ENCODE measurements at places on chromosomes 3 and 15.

- DNase-seq: no peak
Observed at GRCh38 chr3:45139372-45140140, 6.6 kb downstream of the CDCP1 start.

DNA sequence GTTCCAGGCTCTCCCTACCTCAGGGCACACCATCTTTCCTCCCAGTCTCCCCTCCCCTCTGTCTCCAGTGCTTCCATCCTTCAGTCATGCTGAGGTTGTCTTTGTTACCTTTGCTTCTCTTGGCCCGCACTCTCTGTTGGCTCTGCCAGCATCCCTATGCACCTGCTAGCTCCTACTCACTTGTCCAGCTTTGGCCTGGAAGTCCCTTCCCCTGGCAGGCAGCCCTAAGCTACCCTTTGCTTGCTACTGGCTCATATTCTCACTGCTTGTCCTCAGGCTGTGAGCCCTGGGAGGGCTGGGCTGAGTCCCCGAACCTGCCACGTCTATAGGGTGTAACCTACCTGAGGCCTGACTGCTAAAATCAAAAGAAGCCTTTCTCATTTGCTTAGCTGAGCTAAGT is 122.7 kb downstream of the PGPEP1L start:
- no peak for DNase-seq

DNA sequence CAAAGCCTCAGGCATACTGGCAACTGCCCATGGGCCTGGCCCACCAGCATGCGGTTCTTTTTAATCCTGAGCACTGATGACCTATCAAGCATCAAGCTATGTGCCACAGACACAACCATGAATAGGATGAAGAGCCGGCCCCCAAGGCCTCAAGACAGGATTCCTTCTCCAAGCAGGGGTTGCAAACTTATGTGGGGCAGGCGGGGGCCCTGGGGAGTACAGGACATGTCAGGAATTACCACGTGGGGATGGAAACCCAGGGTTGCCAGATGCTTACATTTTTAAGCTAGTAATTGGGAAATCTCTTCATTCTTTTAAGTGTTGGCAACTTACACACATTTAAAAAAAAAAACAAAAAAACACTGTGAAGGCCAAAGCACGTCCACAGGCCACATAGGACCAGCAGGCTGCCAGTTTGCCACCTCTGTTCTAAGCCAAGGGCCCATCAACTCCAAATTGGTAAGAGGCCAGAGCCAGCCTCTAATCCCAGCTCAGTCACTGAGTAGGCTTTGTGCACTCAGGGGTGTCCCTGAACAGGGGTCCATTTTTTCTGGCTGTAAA is 32.8 kb downstream of the BDH1 start:
- DNase-seq: no peak

DNA sequence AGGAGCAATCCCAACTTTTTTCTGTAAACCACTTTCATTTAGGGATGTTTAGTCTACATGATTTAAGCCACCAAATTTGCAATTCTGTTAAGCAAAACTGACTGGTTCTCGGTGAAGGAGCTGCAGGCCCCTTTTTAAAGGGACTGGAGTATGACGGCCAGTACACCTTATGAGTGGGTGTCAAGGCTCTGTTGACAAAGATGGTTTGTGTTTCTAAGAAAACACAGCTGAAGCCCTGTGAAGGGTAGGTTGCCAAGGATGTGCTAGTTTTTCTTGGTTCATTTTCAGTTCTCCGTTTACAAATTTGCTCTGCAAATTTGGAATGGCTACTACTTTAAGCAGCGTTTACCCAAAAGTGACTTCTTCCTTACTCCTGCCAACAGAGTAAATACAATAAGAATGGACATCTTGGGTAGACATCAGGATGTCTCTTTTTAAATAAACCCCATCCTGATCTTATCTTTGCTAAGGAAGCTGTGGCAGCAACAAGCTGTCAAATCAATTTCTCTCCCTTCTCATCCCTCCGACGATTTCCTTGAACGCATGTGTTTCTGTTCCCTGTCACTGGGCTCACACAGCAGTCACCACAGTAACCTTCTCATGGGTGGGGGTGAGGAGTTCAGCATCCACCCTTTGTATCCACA is 58.2 kb upstream of the CMTM8 start:
- DNase-seq: no peak

DNA sequence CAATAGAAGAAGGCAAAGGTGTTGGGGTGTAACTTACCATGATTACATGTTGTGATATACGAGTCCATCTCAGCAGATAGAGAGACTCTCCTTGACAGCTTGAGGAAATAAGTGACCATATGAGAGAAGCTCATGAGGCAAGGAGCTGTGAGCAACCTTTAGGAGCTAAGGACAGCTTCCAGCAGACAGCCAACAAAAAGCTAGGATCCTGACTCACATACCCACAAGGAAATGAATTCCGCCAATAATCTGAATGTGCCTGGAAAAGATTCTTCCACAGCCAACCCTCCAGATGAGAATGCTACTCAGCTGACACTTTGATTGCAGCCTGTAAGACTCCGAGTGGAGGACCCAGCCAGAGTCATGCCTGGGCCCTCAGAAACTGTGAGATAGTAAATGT is 339.6 kb upstream of the TPRG1 start:
- DNase-seq: no peak

DNA sequence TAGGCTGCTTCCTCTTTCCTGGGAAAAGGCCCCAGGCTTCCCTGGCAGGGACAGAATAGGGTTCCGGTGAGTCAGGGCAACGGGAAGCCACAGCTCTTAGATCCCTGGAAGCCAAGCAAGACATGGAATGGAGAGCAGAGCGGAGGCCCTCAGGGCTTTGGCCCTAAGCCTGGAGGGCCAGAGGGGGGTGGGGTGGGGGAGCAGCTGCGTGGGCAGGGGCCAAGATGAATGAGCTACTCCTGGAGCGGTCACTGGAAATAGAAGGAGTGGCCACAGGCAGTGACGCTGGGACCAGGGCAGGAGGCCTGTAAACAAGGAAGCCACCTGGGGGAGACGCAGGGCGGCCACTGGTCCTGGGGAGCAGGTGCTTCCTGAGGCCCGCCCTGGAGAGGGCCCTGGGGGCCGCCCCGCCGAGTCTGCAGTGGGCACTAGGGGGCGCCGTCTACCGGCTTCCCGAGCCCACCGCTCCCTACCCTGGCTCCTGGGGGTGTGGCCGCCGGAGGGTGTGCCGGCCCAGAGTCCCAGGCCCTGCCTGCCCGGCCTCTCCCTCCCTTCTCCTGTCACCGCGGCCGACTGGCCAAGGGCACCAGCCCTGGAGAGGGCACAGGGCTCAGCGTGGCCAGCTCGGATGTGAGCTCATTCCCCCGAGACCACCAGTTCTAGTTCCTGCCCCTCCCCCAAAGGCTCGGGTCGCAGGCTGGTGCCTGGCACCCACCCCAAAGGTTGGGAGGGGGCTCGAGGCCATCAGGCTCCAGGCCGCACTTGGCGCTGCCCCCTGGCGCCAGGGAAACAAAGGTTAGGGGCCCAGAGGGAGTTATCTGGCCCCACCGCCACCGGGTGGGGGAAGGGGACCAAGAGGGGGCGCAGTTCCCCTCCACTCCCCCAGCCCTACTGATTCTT is 12.1 kb downstream of the VPS18 start:
- DNase-seq: peak; percentile 96

DNA sequence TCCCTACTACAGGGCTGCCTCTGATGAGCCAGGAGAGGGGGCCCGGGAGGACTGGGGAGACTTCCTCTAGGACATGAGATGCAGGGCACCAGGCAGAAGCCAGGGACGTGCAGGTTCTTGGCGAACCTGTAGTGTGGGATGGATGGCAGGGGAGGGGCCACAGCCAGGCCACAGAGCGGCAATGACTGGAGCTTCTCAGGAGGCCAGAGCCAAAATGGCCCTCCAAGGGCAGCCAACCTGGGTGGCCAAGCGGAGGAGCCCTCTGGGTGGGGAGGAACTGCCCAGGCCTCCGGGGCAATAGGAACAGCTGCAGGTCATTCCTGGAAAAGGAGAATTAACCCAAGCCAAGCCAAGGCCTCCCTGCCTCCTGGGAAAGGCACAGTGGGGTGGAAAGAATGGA is 224.5 kb downstream of the XXYLT1 start:
- DNase-seq: no peak

DNA sequence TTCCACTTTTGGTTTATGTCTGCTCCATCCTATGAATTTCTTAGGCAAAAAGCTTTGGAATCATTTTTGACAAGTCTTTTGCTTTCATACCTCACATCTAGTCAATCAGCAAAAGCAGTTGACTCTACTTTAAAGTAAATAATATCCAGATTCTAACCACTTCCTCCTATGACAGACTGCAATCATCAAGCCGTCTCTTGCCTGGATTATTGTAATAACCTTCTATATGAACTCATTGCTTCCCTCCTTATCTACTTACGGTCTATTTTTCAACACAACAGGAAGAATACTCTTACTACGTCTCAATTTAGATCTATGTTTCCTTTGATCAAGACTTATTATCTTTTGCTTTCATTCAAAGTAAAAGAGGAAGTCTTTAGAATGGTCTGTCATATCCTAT is 20.7 kb downstream of the CLDN1 start:
- DNase-seq: no peak

DNA sequence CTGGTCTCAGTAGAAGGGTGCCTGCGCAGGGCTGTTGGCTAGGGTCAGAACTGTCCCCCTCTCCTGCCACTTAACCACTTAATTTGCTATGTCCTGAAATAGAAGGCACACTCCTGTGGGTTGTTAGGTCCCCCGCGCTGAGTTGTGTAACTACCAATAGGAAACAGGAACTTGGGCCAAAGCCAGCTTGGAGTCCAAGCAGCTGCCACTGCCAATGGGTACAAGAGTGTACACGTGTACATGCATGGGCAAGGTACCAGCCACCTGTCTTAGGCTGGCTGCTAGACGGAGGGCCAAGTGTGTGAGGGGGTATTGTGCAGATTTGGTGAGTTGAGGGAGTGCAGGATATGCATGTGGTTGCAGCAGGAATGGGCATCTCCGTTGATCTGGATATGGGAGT is 29.7 kb upstream of the POLG start:
- no peak for DNase-seq

DNA sequence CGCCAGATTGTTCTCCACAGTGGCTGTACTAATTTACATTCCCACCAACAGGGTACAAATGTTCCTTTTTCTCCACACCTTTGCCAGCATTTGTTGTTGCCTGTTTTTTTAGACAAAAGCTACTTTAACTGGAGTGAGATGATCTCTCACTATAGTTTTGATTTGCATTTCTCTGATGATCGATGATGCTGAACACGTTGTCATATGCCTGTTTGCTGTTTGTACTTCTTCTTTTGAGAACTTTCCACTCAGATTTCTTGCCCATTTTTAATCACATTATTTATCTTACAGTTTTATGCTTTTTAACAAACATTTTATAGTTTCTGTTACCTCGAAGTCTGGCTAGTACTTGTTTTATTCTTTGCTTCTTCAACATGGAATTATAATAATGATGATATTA is 643.7 kb upstream of the ALCAM start:
- DNase-seq: no peak

- no peak for DNase-seq
Observed at GRCh38 chr3:135528413-135529015, 437.0 kb upstream of the PPP2R3A start.

GRCh38 chr3:127779747-127780146 is 42.6 kb downstream of the MGLL start:
- no peak for DNase-seq

- DNase-seq: no peak
Observed at GRCh38 chr15:73986776-73987056, 5.4 kb downstream of the STOML1 start.

GRCh38 chr3:132522353-132522752 is 74.7 kb upstream of the ACKR4 start:
- no peak for DNase-seq

DNA sequence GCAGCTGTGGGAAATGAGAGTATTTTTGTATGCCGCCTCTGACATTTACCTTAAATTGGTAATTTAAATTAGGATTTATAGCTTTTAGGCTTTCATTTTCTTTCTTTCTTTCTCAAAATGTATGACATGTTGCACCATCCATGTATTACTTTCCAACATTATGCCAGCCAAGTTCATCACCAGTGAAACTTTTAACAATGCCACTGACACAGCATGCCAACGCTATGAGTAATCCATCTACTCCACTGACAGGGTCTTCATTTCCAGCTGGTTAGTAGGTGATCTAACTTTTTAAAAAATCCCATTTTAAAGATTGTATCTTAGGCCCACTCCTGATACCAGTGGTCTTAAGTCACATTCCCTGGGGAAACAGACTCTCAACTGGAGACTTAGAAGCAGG is 21.8 kb upstream of the CLDN16 start:
- no peak for DNase-seq

- DNase-seq: peak; percentile 93
Observed at GRCh38 chr15:90126596-90127435, 24.5 kb upstream of the IDH2 start.

- no peak for DNase-seq
Observed at GRCh38 chr3:14258906-14259904, 80.6 kb downstream of the LSM3 start.

GRCh38 chr15:91055548-91056331 is 33.3 kb upstream of the VPS33B start:
- DNase-seq: peak; percentile 79

DNA sequence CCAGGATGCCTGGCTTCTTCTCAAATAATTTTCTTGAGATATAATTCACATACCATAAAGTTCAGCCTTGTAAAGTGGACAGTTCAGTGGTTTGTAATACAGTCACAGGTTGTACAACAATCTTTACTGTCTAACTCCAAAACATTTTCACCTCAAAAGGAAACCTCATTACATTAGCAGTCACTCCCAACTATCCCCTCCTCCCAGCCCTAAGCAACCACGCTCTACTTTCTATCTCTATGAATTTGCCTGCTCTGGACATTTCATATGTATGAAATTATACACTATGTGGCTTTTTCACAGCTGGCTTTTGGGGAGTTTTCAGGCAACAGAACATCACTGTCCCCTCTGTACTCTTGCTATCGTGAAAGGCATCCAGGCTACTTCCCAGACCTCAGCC is 17.5 kb downstream of the TGM5 start:
- no peak for DNase-seq

All from H9 (cell line).